ENCODE measurements at places on chromosomes 6 and 20.

DNA sequence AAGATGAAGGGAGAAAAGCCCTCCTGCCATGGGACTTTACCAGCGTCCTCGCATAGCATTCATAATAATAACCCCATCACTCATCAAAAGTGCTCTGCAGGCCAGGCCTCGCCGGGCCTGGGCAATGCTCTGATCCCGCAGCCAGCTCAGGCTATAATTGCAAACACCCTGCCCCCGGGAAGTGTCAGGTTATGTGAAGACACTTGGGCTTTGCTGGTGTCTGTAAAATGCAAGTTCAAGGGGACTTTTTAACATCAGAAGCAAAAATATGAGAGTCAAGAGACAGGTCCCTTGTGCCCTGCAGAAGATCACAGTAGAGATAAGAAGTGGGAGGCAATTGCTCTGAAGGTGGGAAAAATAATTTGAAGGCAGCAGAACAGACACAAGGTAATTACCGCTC, 381.0 kb downstream of the MAFB start:
- no peak for DNase-seq

DNA sequence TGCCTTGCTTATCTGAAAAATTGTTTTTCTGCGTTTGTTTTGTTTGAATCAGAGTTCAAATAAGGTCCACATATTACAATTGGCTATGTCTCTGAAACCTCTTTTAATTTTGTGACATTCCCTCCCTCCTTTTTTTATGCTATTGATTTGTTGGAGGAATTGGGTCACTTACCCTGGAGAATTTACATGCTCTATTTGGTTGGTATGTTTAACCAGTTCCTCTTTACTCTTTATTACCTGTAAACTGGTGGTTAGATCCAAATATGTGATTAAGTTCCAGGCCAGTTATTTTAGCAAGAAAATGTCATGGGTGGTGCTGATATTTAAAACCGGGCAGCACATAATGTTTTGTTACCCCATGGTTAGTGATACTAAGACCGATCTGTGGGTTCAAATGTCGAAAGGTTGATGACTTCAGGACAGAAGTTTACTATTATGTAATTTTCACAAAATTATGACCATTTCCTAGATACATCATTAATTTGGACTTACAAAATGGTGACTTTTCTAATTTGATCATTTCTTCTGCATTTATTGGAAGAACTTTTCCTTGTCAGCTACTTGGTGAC, 77.3 kb downstream of the KIZ start:
- no peak for DNase-seq

DNA sequence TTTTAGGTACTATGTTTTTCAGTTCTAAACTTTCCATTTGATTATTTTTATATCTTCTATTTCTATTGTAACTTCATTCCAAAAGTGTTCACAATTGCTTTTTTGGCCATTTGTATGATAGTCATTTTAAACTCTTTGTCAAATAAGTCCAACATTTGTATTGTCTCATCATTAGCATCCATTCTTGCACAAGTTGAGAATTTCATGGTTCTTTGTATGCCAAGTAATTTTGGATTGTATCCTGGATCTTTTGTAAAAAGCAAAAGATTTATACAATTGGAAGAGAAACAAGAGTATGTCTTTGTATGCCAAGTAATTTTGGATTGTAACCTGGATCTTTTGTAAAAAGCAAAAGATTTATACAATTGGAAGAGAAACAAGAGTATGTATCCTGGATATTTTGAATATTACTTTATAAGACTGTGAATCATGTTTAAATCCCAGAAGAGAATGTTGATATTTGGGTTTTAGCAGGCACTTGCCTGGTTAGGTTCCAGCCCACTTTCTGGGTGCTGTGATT, 36.9 kb upstream of the NT5E start:
- DNase-seq = no peak

DNA sequence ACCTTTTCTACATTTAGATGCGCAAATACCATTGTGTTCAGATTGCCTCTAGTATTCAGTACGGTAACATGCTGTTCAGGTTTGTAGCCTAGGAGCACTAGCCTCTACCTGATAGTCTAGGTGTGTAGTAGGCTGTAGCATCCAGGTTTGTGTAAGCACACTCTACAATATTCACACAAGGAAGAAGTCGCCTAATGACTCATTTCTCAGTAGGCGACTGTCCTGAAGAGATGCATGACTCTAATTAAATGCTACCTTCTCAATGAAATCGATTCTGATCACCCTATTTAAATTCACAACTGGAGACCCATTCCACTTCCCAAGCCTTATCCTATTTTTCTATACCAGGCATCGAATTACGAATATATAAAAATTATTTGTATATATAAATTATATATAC, 1.3 kb downstream of the MCUR1 start:
- no peak for DNase-seq

GRCh38 chr20:53250456-53250855, 278.3 kb downstream of the TSHZ2 start:
- no peak for DNase-seq

DNA sequence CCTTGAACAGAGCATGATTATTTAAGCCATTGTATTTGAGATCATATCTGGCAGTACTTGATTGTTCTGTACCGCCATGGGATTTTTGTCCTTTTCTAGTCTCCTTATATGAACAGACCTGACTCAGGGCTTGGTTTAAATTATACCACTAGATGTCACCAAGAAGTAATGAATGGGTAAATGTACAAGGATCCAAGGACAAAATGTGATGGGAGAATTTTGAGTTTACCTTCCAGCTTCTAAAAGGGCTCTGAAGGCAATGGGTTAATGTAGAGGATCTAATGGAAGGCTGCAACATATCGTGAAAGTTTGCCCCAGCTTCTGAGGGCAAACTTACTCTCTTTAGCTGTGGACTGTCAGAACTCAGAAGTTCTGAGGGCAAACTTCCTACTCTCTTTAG, 12.0 kb downstream of the RNF8 start:
- peak; percentile 10 for DNase-seq

DNA sequence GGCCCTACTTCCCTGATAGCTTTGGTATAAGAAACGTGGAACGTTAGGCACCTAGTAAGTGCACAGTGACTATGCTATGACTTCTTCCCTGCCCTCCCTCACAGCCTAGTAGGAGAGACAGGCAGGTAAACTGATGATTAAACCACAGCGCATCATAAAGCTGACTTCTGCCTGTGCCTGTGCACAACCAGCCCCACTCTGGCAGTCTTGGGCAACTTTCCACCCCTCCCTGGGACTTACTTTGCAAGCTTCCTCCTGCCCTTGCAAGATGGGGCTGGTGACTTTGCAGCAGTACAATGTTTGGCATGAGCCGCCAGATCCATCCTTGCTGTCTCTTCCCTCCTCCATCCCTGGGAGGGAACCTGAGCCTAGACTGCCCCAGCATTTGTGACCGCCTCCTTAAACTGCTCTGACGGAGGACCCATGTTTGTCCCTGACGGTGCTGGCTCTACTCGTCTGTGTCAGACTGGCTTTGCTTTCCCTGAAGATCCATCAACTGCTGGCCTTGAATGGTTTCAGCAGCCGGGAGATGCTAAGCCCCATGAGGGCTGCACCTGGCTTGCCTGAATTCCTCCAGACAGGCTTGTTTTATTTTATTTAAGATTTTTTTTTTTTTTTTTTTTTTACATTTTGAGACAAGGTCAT, 36.1 kb downstream of the EFCAB8 start:
- DNase-seq = no peak

- no peak for DNase-seq
These were observed 14.7 kb downstream of the NTSR1 start for GRCh38 chr20:62723351-62723750.
